ENCODE measurements at places on chromosomes 1 and 21. TPM values are rescaled to one million over a fixed set of nuclear protein-coding genes. Genes with fewer than 3 reads are reported as not detected.
A peak's percentile ranks its signal among the peaks of the same experiment; 100 is the strongest.

DNA sequence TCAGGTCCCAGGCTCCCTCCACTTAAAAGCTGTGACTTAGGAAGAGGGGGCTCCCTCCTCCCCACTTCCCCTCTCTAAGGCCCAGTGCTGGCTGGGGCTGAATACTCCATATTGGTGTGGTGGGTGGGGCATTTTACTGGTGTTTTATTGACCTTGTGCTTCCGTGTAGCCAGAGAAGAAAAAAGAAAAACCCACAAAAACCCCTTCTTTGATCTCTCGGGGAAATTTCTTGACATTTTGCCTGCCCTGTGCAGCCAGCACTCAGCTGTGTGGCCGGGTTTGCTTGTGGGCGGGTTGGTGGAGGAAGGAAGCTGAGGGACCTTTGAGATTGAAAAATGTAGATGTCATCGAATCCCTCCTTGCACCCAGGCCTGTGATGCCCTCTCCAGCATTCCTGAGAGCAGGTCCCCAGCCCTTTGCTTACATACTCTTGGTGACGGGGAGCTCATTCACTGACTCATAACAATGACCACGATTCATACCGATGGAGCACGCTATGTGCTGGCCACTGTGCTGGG is 24.8 kb downstream of the TNFRSF8 start:
- no peak for DNase-seq

Gene SLAMF8
- total RNA-seq = 1.5 TPM

DNA sequence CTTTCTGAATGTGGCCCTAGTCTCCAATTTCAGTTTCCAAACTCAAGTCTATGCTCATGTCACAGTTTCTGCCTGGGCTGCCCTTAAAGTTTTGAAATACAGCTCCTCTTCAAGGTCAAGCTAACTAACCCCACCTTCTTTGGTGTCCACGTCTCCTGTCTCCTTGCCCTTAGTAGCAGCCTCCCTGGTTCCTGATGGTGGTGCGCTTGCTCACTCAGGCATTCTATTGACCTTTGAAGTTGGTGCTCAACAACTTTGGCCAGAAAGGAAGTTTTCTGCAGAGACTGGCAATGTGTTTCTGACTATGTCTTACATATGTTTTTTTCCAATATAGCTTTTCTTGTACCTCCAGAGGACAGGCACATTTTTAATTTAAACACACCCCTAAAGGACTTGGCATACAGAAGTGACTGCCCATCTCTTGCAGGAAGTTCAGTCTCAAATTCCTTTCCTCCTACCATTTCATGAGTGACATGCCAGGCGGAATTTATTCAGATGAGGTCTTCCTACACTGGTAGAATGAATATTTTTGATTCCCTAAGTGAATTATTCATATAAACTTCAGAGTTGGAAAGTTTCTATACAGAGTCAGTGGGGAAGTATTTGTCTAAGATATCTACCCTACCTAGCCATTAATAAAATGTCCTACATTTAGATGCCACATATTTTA is 364.3 kb upstream of the USP24 start:
- no peak for DNase-seq

GRCh38 chr1:96598416-96599168 is 123.0 kb upstream of the PTBP2 start:
- DNase-seq = no peak

GRCh38 chr1:24391882-24392603 is 21.5 kb downstream of the STPG1 start:
- peak; percentile 87 for DNase-seq

All from vagina (tissue), 2 donors.